ENCODE measurements at places on chromosomes 7 and 10.

- no peak for DNase-seq
These were observed 643 bp downstream of the ADGRA1 start for GRCh38 chr10:133088179-133088955.

- no peak for DNase-seq
These were observed 469.6 kb upstream of the FZD8 start for GRCh38 chr10:36111676-36112075.

DNA sequence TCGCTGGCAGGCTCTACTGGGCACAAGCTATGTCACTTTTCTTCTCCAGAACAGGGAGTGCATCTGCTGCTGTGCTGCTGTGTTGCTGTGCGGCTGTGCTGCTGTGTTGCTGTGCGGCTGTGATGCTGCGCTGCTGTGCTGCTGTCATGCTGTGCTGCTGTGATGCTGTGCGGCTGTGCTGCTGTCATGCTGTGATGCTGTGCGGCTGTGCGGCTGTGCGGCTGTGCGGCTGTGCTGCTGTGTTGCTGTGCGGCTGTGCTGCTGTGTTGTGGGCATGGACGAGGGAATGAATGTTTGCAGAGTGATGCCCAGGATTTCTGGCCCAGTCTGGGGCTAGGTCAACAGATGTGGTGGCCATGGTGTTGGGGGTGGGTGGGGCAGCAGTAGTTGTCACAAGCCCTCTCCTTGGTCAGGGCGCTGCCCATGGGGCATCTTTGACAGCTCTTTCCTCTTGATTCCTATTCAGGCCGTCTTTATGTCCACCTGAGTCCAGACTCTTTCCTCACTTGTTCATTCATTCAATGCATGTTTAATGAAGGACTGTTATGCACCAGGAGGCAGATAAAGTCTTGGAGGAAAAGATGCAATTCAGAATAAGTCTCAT, 55.6 kb downstream of the C10orf120 start:
- DNase-seq, result no peak

- DNase-seq, result no peak
These were observed 19.8 kb downstream of the CRHR2 start for GRCh38 chr7:30662431-30662939.

GRCh38 chr10:11642566-11642965, 31.1 kb upstream of the USP6NL start:
- DNase-seq, result no peak

- DNase-seq, result no peak
These were observed 32.6 kb downstream of the AP5Z1 start for GRCh38 chr7:4808026-4808425.
